ENCODE measurements at places on chromosomes 11 and 22.

DNA sequence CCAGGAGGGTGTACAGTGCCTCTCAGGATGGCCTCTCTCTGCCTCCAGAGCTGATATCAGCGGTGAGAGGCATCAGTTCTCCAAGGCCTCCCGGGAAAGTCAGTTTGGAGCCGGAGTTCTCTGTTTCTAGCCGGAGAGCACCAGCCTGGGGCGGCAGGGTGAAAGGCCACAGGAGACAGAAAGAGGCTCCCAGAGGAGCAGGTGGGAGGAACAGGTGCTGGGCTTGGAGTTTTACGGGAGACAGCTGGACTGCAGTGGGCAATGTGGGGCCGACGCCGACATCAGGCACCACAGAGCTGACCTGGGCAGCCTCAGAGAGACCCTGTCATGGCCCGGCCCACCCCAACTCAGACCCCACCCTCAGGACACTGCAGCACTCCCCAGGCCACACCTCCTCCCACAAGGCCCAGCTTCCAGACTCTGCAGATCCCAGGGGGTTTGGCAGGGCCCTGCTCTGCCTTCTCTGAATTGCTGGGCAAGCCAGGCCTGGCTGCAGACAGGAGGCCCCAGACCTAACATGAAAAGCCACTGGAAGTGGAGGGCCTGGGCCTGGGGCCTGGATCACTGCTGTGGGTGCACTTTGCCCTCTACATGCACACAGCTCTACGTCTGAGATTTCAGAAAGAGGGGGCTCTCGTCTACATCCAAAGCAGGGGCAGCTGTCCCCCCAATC is 885.6 kb downstream of the BRD1 start:
- DNase-seq = no peak

DNA sequence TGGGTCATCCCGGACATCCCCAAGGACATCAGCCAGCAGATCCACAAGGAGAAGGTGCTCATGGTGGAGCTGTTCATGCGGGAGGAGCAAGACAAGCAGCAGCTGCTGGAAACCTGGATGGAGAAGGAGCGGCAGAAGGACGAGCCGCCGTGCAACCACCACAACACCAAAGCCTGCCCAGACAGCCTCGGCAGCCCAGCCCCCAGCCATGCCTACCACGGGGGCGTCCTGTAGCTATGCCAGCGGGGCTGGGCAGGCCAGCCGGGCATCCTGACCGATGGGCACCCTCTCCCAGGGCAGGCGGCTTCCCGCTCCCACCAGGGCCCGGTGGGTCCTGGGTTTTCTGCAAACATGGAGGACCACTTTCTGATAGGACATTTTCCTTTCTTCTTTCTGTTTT is 15.3 kb upstream of the FADD start:
- no peak for DNase-seq

- peak; percentile 72 for DNase-seq
Measured at GRCh38 chr22:27507935-27508526, 293.5 kb downstream of the MN1 start.

DNA sequence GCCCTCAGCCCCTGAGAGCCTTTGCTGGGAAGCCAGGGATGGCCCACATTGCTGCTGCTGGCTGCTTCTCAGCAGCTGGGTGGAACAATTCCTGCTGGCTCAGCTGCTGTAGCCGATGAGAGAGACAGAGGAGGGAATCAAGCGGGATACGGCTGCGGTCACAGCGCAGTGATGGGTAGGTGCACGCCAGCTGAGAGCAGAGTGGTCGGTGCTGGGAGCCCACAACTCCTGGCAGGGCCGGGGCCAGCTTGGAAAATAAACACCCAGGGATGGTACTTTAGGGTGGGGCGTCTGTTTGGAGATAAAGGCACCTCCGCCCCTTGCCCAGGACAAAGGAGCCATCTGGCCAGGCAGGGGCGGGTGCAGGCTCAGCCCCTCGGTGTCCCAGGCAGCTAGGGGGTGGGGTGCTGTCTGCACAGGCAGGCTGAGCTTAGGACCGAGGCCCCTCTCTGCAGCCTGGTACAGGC is 480.5 kb downstream of the MIAT start:
- DNase-seq = peak; percentile 79

GRCh38 chr22:45208993-45209838 is 31.5 kb downstream of the KIAA0930 start:
- DNase-seq = peak; percentile 29

GRCh38 chr11:47178737-47179654 is 2.3 kb upstream of the ARFGAP2 start:
- DNase-seq = no peak

- DNase-seq = peak; percentile 14
Measured at GRCh38 chr22:33105501-33105911, 47.3 kb upstream of the SYN3 start.

GRCh38 chr11:131421066-131421855 is 50.8 kb downstream of the NTM start:
- no peak for DNase-seq

DNA sequence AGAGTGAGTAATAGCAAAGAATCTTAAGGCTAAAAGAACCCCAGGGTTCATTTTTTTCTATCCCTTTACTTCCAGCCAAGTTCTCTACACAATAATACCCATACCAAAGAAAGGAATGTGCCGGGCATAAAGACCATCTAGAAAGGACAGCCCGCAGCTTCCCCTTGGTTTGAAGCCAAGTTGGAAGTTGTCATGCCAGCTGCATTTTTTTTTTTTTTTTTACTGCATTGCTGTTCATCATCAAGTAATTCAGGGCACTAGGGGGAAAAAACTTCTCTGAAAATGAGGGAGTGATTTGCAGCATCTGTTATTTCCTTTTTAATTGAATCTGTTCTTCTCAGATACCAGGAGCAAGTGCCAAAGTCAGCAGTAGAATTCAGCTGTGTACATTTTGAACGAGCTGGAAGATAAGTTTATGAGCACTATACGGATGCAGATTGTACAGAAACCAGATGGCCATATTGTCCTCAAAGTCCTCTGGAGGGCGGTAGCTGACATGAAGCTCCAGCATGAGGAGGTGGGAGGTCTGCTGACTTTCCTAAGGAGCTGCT is 56.4 kb downstream of the UBASH3B start:
- no peak for DNase-seq

GRCh38 chr11:129589190-129589860 is 213.7 kb downstream of the BARX2 start:
- no peak for DNase-seq

DNA sequence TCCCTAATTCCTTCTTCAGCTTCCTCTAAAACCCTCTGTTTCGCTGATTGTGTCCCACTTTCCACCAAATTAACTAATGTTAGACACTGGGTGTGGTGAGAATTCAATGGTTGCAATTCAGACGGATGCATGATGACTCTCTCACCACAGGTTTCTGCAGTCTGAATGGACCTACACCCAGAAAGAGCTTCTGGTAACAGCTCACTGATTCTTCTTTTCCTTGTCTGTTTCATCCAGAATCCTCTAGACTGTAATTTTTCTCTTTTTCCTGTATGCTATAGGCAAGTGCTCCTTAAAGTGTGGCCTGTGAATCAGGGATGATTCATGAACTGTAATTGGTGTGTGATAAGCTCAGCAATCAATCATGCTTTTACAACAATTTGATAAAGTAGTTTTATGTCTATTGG is 18.1 kb downstream of the MMP10 start:
- no peak for DNase-seq

GRCh38 chr11:65540290-65541092 is 15.6 kb downstream of the SCYL1 start:
- DNase-seq = peak; percentile 77

GRCh38 chr11:8793114-8793777 is 110.7 kb downstream of the RPL27A start:
- DNase-seq = no peak

GRCh38 chr11:122346006-122346405 is 230.0 kb upstream of the BLID start:
- no peak for DNase-seq

DNA sequence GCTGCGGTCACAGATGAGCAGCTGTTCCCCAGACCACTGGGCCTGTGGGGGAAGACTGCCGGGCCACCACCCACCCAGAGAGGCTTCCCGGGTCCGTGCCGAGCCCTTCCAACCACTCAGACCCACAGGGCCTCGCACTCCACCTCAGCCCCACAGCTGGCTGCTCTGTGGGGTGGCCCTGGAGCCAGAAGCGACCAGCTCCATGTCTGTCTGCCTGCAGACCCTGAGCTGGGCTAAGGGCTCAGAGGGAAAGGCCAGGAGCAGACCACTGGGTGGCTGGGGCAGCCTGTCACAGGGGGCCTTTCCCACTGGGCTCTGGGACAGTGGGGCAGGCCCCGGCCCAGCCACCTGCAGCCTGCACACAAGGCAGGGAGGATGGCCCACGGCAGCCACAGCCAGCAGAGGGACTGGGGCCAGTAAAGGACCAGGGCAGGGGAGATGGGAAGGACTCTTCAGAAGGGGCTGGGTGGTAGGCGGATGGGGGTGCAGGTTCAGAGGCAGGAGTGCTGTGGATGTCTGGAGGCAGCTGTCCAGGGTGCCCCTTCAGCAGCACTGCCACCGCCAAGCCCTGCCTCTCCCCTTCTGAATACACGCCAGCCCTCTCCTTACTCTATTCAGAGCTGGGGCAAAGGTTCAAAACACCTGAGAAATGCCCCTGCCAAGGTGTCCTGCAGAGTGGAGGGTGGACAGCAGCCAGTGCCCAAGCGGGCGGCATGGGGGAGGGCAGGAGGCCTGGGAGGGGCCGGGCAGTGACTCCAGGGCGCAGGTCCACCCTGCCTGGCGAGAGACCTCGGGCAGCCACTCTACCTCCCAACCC is 32.2 kb downstream of the GNB1L start:
- DNase-seq = no peak

GRCh38 chr22:20439928-20440575 is 2.4 kb upstream of the SCARF2 start:
- no peak for DNase-seq

- peak; percentile 73 for DNase-seq
Measured at GRCh38 chr22:38051900-38052862, 5.0 kb upstream of the PICK1 start.

DNA sequence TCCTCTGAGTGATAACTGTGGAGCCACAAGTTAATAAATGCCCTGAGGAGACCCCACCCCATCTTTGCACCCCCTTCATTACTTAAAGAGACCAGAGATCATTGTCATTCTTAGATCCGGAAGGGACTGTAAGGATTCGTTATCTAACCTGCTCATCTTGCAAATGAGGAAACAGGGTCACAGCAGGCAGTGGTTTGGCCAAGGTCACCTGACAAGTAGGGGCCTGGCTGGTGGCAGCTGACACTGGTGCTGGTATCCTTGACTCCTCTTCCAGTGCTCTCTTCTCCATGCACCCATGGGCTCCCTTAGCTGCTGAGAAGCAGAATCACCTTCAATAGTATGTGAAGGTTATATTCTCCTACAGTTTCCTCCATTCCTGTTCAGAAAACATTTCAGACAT is 151.6 kb downstream of the GRIK4 start:
- DNase-seq = no peak

GRCh38 chr11:118877487-118878162 is 6.1 kb upstream of the CXCR5 start:
- no peak for DNase-seq

GRCh38 chr11:121241343-121242211 is 51.0 kb upstream of the SC5D start:
- DNase-seq = peak; percentile 71

- no peak for DNase-seq
Measured at GRCh38 chr22:24744638-24745037, 29.9 kb downstream of the PIWIL3 start.

DNA sequence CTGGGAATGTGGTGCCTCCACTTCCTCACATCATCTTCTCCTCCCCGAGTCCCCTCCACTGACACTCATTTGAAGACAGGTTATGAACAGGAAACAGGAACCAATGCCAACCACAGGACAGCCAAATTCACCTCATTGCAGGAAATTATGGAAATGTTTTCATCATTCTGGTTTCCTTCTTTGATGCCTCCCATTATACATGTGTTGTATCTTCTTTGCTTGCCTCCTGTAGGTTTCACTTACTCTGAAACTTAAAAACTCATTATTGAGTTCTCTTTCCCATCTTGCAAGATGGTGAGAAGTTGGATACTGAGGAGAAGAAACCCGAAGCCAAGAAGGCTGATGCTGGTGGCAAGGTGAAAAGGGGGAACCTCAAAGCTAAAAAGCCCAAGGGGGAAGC is 108.5 kb downstream of the PHF21B start:
- peak; percentile 1 for DNase-seq

GRCh38 chr22:22681221-22681739 is 36.9 kb downstream of the GGTLC2 start:
- peak; percentile 52 for DNase-seq

DNA sequence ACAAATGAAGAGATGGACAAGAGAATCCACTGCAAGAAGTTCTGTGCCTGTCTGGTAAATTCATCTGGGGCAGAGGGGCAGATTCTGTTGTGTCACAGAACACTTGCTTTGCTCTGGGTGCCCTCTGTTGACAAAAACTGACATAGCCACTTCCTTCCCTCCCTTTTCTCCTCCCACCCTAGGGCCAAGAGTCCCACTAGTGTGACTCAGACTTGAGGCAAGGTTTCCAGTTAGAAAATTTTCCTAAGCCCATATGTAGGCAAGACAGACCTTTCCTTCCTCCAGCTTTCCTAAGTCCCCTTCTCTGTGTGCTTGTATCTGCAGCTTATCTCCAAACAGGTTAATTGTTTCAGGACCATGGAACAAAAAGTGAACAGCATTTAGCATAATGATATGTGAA is 106.8 kb downstream of the RBFOX2 start:
- DNase-seq = peak; percentile 81

DNA sequence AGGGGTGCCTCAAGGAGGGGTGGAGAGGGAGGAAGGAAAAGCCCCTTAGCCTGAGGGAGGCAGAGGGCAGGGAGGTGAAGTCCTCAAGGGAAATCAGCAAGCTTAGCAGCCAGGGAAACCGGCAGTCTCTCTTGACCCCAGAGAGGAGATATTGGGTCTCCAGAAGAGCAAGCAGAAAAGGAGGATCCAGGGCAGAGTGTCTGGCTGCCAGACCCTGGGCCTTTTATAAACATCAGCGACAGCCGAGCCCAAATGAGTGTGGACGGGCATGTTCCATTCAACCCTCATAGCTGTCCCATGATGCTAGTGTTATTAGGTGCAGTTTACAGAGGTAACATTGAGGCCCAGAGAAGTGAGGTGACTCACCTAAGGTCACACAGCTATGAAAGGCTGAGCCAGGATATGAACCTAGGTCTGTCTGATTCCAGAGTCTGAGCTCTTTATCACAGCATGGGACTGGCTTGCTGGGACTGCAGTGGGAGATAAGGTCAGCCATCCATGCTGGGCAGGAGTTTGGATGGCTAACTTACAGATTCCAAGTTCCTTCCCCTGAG is 9.3 kb downstream of the PRDM11 start:
- DNase-seq = no peak

DNA sequence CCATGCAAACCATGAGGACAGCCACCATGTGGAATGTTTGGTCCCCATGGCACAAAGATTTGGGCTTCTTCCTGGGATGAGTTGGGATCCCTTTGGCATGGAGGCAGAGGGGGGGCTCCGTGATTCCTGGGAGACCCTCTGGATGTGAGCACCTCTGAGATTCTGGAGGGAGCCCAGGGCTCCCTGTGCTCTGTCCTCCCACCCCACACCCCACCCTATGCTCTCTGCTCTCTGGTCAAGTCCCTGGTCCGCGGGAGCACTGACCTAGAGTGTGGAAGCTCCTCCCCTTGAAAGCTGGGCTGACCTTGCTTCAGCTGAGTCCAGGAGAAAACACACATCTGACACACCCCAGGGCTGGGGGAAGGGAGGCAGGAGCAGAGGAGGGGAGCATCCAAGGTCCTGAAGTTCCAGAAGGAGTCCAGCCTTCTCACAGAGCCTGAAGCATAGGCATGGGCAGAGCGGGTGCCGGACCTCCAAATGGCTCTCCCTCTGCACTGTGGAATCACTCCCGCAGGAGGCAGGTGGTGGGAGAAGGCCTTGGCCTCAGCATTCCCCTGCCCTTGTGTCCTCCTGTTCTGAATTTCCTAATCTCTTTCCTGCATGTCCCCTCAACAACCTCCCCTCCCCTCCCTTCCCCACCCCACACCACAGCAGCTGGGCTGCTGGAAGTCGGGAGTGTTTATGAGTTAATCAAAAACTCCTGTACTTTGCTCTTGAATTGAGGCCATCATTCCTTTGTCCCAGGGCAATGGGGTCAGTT is 25.7 kb upstream of the OAF start:
- peak; percentile 96 for DNase-seq
